B cell (primary cell): ENCODE measurements at places on chromosomes 12 and 14. TPM values are rescaled to one million over a fixed set of nuclear protein-coding genes. Genes with fewer than 3 reads are reported as not detected.

PRB2 gene
- polyA plus RNA-seq = not detected in 2 replicates

IFNG-AS1 gene
- polyA plus RNA-seq = 1.8 and 5.5 TPM in 2 replicates

TAS2R19 gene
- polyA plus RNA-seq = 0.34 and 0.42 TPM in 2 replicates

RGS6 gene
- polyA plus RNA-seq = 0.04 and 0.07 TPM in 2 replicates

GRIN2B gene
- 0.01 TPM in 1 of 2 replicates, not detected in the other for polyA plus RNA-seq

TXNDC16 gene
- polyA plus RNA-seq = 0.75 and 2.9 TPM in 2 replicates

ACVRL1 gene
- polyA plus RNA-seq = not detected in 2 replicates

RBP5 gene
- 0.74 TPM in 1 of 2 replicates, not detected in the other for polyA plus RNA-seq

ZNF891 gene
- polyA plus RNA-seq = 1.5 and 2.3 TPM in 2 replicates

CCDC177 gene
- not detected in 2 replicates for polyA plus RNA-seq

DEGS2 gene
- polyA plus RNA-seq = 0.82 and 1.4 TPM in 2 replicates

RPS6KA5 gene
- polyA plus RNA-seq = 6.0 and 9.0 TPM in 2 replicates

AKAP6 gene
- 0.72 and 1.4 TPM in 2 replicates for polyA plus RNA-seq

DDX47 gene
- polyA plus RNA-seq = 50.1 and 125 TPM in 2 replicates

DNA sequence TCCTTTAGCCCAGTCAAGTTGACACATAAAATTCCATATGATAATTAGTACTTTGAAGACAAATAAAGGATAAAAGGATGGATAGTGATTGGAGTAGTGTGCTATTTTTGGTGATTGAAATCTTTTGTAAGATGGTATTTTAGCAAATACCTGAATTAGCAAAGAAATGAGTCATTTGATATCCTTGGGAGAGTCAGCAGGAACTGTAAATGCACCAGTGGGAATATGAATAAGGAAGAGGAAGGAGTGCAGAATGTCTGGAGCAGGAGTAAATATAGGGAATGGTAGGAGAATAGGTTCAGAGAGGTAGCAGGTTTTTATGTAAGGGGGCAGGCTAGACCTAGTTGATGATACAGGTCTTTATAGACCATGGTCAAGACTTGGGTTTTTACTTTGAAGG lies 75.0 kb downstream of the TRMT5 start:
- no peak for DNase-seq

DNA sequence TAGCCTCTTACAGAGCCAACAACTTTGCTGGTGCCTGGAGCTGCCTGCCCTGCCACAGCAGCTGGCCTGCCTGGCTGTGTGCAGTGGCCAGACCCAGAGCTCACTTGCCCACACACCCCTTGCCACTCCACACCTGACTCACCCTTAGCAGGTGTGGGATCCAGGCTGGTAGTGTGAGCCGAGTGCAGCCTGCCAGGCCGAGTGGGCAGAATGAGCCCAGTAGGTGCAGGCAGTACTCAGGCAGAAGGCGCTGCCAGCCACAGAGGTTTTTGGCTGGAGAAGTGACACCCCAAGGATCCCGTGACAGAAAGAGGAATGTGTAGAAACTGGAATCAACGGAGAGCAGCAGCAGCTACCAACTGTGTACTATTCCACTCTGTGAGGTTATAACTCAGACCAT lies 29.8 kb upstream of the PYGL start:
- no peak for DNase-seq

DNA sequence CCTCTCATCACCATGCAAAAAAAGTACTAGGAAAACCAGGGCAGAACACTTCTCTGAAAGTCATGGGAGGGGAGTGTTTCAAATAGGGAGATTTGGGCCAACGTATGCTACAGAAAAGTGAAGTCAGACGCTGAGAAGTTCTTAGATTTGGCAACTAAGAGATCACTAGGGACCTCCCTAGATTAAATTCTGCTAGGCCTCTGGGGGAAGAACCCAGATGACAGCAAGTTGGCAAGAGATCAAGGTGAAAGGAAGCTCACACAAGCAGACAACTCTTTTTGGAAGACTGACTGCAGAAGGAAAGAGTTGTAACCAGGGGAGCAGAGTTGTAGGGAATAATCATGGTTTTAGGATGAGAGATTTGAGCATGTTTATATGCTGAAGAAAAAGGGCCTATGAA lies 20.7 kb downstream of the IQSEC3 start:
- no peak for DNase-seq

DNA sequence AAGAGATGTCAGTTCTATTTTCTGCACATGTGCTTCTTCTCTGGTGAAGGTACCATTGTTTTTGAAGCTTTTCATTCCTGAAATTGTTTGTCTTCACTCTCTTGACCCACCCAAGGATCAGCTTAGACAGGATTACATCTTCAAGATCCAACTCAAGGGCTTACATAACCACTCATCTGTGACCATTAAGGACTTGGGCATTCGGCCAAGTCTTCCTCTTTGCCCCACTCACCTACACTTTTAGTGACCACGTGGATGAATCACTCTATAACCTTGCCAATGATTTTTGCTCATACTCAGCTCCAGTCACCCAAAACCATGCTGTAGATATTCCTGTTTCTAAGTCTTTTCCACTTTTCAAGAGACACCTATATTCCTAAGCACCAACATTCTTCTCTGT lies 36.5 kb upstream of the SSTR1 start:
- DNase-seq = no peak

DNA sequence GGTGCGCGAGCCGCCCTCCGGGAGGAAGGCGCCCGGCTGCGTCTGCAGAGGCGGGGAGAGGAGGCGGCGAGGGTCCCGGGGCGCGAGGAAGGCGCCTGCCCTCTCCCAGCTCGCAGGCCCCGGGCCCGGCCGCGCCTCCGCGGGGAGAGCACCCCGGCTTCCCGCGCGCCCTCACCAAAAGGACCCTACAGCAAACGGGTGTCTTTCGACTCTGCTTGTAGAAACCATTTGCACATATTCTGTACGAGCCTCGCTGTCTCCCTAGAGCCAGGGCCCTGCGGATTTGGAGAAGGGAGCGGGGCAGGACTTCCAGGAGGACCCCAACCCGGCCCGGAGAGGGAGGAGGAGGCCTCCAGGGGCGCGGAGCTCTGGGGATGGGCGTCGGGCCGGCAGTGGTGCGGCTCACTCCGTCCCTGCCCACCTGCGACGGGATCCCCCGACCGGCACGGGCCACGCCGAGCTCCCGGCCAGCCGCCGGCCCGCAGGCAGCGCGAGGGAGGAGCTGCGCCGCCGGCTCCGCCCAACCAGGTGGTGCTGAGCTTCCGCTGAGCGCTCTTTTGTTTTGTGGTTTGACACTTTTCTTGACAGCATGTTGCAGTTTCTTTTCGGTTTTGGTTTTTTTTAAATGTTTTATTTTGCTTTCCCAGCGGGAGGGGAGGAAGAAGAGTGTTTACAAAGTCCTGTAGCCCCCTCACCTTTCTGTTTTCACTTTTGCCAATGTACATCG lies 103.3 kb upstream of the FKBP4 start:
- peak; percentile 58 for DNase-seq

- DNase-seq = no peak
These were observed 583.2 kb downstream of the ALG10 start for GRCh38 chr12:34605510-34605887.

- DNase-seq = no peak
These were observed 419 bp upstream of the ATXN7L3B start for GRCh38 chr12:74537126-74537706.

GRCh38 chr12:105384916-105385535 lies 54.5 kb downstream of the C12orf75 start:
- no peak for DNase-seq

- no peak for DNase-seq
These were observed 40.2 kb upstream of the RASSF3 start for GRCh38 chr12:64569923-64570691.

- DNase-seq = no peak
These were observed 320.2 kb upstream of the SFSWAP start for GRCh38 chr12:131390412-131391334.

GRCh38 chr14:105458571-105458970 lies 16.1 kb upstream of the CRIP2 start:
- no peak for DNase-seq

DNA sequence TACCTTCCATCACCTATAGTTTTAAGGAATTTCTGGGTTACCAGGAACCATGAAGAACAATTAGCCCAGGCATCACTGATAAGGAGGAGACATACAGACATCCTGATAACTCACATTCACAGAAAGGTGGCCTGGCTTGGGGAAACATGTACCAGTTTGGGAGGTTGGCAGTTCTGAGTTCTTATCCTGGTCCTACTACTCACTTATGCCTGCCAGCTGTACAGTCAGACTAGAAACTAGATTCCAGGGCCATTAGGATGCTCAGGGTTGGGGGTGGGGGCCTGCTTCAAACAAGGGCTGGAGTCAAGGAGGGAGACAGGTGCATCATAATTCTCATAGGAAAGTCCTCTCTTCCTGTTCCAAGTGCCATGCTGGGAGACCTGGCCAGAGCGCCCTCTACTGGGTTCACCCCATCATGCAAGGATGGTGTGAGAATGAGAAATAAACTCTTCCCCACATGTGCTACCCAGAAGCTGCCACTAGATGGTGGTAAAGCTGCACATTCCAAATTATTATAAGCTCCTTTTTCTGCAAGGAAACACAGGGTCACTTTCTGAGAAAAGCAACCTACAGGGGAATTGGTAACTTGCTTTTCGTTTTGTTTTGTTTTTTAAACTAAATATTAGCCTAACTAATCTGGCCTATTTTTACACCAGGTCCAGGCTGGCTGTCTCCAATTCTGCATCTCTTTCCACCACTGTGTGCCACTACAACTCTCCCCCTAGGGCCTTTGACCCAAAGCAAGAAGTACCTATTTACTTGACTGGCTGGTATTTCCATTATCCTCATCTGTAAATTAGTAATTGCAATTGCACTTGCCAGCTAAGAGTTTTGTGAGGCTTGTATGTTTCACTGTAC lies 14.5 kb downstream of the OAS2 start:
- DNase-seq = peak; percentile 73

GRCh38 chr12:100539202-100539601 lies 34.3 kb upstream of the GAS2L3 start:
- DNase-seq = no peak

GRCh38 chr12:104801005-104801404 lies 157.1 kb downstream of the SLC41A2 start:
- no peak for DNase-seq

DNA sequence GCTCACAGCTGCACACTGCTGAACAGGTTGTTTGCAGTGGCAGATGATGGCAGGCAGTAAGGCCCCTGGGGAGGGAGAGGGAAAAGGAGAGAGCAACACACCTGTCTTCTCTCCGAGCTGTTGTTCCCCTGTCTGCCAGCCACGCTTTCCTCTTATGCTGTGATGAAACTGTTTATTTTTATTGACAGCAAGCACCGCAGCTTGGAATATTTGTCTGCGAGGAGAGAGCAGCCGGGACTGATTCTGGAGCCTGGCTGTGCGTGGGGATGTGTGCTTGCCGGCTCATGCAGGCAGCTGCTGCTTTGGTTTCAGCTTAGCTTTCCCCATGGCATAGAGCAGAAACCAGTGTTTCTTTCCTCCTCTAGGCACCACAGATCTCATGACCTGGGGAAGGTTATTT lies 58.7 kb upstream of the KCNA5 start:
- no peak for DNase-seq

GRCh38 chr12:81369175-81369574 lies 291.3 kb downstream of the ACSS3 start:
- no peak for DNase-seq

DNA sequence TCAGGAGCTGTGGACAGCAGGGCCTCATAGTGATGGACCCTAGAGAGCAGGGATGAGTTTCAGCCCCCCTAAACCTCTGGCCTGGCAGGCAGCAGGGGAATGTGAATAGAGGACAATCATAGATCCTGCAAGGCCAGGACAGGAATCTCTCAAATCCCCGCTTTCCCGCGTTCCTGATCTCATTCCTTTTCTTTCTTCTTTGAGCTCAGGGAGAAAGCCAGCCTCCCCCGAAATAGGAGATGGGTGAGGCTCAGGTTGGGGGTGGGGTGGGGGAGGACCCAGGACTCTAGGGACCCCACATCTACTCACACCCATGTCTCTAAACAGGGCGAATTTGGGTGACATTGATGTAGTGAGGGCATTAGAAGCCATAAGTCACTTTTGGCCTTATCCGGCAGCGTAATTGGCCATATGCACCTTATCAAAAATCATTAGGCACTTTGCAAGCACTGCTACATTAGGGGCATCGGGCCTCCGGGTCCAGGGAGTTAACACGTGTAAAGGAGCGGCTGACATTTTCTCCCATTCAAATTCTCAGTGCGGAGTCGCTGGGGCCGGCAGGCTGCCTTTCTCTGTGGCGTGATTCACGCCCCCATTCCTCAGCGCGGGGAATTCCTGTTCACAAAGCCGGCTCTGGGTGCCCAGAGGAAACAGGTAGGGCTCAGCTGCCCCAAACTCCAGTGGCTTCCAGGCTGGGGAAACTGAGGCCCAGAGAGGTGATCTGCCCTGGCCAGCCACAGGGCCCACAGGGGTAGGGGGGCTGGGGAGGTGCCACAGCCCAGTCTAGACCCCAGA lies 1.5 kb downstream of the LHX5 start:
- DNase-seq = no peak

DNA sequence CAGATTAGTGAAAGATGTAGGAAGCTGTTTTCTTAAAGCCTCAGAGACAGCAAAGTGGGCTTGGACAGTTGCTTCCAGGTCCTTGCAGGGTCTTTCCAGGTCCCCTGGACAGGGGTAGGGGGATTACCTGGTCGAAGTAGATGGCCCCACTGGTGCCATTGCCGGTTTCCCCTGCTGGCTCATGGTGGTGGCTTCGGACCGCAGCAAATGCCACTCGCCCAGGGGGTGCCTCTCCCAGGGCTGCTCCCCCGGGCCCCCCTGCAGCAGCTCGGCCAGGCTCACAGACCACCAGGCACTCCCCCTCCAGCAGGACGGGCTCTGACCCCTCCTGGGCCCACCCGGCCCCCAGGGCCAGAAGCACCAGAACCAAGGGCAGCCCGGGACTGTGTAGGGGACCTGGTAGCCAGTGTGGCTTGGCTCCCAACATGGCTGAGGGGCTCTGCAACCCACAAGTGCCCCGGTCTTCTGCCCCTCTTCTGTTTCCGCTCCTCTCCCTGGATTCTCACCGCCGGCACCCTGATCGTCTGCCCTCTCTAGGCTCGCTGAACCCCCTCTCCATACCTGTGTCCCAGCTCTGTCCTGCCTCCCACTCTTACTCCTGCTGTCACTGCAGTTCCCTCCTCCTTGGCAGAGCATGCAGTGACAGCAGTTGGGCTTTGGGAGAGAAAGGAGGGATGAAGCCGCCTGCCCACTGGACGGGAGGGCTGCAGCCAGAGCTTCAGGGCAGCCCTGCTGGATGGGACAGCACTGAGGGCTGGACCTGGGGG lies 657 bp downstream of the CBLN3 start:
- DNase-seq = no peak

GRCh38 chr14:90617961-90618360 lies 198.3 kb downstream of the TTC7B start:
- no peak for DNase-seq

- no peak for DNase-seq
These were observed 246.8 kb upstream of the AVPR1A start for GRCh38 chr12:63397807-63398206.

DNA sequence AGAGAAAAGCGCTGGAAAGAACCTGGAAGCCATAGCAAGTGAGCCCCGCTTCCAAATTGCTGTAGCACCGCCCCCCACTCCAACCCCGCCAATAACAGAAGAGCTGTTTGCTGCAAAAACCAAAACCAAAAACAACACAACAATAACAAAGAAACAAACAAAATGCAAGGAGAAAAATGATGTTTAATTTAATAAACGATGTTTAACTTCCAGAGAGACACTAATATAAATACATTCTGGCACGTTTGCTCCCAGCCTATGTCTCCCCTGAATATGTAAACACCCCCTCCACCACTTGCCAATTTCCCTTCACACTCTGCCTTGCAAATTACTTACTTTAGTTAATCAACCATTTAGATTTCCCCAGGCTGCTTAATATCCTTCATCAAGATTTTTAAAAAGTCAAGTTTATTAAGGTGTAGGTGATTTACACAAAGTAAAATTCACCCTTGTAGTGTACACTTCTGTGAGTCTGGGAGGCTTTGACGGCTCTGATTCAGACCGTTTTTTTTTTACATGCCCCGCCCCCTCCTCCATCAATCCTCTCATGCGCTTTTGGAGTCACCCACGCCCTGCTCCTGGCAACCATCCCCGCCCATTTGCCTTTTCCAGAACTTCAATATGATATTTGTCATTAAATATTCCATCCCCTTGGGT lies 482 bp upstream of the IFI27L2 start:
- DNase-seq = peak; percentile 60
